ENCODE measurements at places on chromosomes 7 and 10.

DNA sequence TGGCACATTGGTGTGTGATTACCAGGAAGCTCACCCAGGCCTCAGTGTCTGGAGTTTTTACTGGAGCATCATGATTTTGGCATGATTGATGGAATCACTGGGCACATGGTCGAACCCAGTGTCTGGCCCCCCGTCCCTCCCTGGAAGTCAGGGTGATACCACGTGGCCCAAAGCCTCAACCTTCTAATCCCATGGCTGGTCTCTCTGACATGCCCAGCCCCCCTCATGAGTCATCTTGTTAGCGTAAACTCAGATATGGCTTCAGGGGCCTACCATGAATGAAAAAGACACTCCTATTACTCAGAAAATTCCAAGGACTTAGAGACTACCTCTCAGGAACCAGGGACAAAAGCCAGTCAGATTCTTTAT is 109.3 kb downstream of the GRK5 start:
- no peak for DNase-seq

DNA sequence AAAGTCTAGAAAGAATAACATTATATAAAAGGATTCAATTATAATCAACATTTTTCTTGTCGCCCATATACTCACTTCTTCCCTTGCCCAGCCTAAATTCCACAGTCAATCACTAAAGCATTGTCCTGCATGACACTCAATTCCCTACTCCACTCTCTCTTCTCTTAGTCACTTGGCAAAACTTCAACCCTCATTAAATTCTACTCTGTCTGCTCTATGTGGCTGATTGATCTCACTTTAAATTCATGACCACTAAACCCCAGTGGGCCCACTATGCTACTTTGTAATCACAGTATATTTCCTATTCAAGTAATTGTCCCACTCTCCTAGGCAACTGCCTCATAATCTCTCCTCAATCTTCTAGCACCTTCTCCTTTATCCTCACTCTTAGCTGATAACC is 54.1 kb downstream of the MTERF1 start:
- DNase-seq = no peak

DNA sequence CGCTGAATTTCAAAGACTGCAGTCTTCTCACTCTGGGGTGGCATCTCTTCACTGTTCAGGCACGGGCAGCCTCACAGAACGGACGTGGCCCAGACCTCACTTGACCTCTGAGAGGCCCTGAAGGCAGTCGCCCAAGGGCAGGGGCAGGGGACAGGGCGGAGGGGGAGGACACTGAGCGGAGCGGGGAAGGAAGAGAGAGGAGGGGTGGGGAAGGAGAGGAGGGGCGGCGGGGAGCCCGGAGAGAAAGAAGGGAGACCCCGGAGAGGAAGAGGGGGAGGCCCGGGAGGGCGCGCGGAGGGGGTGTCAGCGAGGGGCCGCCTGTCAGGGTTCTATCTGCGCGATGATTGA is 58.7 kb upstream of the COMTD1 start:
- DNase-seq = peak; percentile 54

DNA sequence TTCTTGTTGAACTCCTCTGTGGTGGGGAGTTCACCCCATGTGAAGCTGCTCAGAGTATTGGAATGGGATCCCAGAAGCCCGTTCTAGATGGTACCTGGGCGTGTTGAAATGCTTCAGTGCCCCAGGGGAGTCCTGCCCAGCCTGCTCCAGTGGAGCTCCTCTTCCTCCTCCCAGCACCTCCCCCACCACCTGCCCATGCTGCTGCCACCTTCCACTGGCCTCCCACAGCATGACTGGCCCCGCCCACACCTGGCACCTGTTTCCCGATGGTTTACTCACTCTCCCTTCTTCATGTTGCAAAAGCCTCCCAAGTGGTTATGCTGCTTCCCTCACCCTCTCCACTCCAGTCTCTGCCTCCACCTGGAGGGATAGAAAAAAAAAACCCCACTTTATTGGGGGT is 32.2 kb upstream of the PCBD1 start:
- DNase-seq = no peak

- DNase-seq = no peak
These were observed 49.8 kb downstream of the PRKCQ start for GRCh38 chr10:6530211-6530840.

GRCh38 chr10:32957341-32958084 is 517 bp downstream of the ITGB1 start:
- peak; percentile 68 for DNase-seq

DNA sequence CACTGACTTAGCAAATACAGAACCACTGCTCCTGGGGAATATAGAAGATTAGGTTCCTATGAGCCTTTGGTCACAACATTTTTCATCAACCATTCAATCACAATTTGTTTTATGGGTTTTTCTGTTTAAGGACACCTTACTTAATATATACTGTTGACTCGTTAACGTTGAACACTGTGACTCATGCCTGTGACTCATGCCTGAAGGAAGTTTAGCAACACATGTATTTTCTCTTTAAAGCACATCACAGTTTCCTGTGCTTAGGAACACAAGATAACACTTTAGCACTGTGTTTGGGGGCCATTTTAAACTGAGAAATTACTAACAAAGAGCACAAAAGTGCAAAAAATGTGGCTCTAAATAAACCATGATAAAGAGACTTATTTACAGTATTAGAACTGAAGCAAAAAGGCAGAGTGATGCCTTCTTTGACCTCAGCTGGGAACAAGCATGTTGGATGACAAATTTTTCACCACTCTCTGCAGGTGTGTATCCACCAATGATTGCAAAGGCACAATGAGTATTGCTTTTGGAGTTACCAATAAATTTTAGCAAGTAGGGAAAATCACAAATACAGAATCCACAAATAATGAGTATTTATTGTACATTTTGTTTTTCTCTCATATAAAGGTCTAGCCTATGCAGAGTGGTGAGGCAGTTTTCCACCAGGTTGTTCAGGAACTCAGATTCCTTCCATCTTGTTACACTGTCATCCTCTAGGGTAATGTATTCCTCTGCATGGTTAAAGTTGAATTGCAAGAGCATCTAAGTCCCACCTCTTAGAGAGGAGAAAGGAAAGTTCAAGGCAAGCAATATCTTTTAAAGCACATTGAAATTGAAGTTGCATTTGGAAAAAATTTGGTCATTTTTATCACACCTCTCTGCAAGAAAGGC is 7.3 kb downstream of the FGFBP3 start:
- DNase-seq = no peak
